ENCODE measurements at places on chromosomes 12 and 14.

- no peak for DNase-seq
Measured at GRCh38 chr12:107983756-107984472, 145.2 kb upstream of the WSCD2 start.

DNA sequence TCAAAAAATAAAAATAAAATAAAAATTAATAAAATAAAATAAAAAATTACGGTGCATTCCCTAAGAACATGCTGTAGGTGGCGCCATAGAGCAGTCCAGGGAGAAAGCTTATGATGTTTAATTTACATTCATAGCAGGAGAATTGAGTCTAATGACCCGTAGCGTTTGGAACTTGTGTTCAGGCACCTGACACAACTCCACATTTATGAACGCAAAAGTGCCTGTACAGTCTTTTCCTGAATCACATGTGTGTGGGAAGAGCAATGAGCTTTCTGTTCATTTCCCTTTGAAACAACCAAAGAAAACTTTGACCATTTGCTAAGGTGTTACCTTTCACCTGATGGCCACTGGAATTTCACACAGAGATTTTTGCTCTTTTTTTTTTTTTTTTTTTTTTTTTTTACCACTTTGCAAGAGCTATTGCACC, 60.6 kb upstream of the KCNA1 start:
- no peak for DNase-seq

DNA sequence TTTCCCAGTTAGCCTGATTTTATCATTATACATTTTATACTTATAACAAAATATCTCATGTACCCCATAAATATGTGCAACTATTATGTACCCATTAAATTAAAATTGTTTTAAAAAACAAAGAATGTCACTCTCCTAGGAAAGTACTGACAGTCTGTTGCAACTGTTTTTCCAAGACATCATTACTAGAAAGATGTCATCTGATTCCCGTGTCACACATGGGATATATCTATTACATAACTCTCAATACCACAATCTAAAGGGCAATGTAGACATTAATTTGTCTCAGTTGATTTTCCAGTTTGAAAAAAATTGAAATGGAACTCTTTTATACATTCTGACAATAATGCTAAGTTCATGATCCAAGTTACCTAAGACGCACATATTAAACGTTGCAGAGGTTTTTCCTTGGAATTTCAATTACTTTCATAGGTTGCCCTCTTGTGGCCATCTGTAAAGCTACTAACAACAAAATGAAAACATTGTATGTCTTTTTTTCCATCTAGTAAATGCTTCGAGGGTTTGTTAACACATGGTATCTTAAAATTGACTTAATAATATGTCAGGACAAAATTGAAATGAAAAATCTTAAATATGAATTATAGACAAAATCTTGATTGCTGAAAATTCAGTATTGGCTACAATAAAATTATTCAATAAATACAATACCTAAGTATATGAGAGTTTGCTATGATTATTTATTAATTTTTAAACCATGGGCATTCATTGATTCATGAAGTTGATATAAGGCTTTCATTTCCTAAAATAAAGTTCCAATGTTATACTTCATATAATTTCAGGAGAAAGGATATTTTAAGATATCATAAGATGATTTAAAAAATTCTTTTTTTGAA, 131.6 kb downstream of the PPFIA2 start:
- DNase-seq = no peak

GRCh38 chr14:58738189-58738836, 100.6 kb downstream of the DACT1 start:
- DNase-seq = no peak

DNA sequence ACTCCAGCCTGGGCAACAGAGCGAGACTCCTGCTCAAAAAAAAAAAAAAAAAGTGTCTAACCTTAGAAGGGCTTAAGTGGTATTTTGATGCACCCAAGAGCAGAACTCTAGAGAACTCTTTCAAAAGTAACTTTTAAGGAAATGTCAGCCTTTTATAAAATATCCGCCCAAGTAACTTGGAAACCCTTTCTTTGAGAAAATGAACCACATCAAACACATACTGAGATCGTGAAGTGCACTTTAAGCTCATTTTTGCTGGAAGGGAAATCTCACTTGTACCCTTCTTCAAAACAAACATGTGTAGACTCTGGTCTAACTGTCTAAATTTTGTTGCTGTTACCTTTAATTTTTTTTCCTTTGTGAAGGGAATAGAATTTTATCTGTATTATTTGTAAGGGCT, 5.5 kb downstream of the C12orf56 start:
- no peak for DNase-seq

- no peak for DNase-seq
Measured at GRCh38 chr14:101929946-101930345, 34.4 kb upstream of the DYNC1H1 start.

DNA sequence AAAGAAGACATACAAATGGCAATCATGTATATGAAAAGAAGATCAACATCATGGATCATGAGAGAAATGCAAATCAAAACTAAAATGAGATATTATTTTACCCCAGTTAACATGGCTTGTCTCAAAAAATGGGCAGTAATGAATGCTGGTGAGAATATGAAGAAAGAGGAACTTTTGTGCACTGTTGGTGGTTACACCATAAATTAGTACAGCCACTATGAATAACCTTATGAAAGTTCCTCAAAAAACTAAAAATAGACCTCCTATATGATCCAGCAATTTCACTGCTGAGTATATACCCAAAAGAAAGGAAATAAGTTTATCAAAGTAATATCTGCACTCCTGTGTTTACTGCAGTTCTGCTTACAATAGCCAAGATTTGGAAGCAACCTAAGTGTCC, 151.7 kb downstream of the PDZRN4 start:
- no peak for DNase-seq

GRCh38 chr12:38515912-38516311, 199.3 kb downstream of the ALG10B start:
- DNase-seq = no peak

- DNase-seq = no peak
Measured at GRCh38 chr12:83753904-83754303, 1067.2 kb downstream of the TMTC2 start.

DNA sequence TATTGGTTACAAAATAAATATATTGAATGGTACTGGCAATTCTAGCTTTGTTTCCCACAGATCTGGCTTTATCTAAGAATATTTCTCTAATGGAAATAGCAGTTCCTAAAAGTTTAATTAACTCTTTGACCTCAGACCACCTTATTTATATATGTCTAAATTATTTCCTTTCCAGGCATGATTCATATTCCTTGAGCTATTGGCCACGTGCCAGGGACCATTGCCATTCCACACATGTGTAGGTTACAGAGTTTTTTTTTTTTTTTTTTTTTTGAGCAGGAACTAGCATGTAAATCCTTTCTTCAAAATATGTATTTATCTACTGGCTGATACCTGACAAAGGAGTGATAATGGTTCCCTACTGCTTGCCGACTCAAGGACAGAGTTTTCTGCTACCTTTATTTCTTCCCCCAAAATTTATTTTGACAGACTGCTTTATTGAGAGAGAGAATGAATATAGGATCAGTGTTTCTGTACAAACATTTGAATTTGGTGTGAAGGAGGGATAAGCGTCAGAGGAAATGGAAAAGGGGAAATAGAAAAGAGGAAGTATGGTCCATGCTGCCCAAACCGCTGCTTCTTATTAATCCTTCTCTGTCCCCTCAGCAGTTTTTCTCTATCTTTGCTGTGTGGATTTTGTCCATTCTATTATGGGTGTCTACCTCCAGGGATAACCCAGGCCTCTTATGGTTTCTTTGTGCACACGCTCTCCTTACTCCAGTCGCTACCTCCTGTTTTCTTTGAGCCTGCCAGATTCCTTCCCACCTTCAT, 36.4 kb downstream of the PDE3A start:
- no peak for DNase-seq

DNA sequence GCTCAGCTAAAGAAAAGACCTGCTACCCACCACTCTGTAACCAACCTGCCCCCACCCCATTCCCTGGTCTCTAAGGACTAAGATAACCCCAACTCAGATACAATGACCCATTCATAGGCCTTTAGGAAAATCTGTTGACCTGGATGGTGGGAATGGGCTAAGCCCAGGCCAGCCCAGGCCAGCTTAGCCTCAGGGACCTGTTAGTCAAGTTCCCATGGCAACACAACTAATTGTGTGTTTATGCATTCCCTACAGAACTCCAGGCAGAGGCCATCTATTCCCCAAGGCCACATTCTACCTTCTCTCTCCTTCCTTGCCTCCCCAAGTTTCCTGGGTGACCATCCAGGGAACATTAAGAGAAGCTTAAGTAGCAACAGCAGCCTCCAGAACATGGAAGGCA, 16.1 kb upstream of the KRT8 start:
- no peak for DNase-seq

DNA sequence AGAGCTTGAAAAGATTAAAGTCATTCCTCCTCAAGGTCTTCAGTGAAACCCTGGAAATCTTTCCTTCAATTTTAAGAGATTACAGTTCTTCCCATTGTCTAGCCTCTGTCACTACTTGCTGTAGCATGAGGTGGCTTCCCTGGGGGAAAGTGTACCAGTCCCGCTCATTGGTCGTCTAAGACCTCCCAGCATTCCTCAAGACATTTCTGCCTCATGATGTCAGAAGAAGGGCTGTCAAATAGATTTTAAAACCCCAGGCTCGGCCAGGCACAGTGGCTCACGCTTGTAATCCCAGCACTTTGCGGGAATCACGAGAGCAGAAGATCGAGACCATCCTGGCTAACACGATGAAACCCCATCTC, 46.7 kb downstream of the SMUG1 start:
- DNase-seq = no peak

DNA sequence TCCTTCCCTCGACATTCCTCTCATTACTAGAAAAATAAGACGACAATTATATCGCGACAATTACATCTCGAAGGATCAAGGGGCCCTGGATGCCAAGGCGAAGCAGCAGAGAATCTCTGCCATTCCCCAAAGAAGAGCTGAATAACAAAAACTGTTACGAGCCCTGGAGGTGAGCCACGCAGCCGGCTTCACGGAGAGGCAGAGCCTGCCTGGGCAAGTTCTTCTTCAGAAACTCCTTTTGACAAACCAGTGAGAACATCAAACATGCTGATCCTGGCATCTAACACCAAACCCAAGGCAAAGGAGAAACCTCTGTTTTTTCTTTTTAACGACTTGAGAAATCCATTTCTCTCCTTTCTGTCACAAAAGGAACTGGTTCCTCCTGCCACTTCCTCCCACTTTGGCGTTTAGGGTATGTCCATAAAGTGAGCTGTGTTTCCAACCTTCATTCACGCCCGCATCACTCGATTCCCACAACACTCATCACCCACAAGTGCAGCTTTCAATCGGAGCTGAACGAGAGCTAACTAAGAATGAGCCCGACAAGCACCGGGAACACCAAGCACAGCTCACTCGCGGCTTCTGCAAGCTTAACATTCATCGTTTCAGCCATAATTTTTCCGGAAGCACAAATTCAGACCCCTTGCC, 21.5 kb downstream of the CCDC88C start:
- DNase-seq = no peak

GRCh38 chr14:85764822-85765221, 234.9 kb downstream of the FLRT2 start:
- no peak for DNase-seq

DNA sequence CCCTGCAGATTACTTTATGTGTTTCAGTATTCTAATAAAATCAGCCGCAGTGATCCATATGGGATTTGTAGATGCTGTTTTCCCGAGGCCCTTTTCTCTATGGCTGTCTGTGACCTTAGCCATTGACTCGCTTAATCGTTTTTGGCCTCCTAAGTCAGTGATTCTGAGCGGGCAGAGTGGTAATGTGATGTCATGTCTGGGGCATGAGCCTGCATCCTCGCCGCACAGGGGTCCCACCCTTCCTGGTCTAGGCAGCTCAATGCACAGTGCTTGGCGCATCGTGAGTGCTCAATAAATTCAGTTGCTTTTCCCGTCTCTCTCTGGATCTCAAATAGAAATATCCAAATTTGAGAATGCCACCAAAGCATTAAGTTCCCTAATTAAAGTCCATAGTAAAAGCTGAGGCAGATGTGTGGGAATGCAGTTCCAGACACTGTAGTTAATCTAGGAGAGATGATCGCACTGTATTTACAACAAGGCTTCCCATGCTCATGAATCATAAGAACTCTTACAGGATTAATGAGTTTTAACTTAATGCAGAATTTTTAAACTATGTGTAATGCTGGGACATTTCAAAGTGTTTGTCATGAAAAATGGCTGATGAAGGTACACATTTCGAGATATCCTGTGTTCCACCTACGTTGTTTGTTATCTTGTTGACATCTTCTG, 29.3 kb downstream of the HMGA2 start:
- DNase-seq = no peak

DNA sequence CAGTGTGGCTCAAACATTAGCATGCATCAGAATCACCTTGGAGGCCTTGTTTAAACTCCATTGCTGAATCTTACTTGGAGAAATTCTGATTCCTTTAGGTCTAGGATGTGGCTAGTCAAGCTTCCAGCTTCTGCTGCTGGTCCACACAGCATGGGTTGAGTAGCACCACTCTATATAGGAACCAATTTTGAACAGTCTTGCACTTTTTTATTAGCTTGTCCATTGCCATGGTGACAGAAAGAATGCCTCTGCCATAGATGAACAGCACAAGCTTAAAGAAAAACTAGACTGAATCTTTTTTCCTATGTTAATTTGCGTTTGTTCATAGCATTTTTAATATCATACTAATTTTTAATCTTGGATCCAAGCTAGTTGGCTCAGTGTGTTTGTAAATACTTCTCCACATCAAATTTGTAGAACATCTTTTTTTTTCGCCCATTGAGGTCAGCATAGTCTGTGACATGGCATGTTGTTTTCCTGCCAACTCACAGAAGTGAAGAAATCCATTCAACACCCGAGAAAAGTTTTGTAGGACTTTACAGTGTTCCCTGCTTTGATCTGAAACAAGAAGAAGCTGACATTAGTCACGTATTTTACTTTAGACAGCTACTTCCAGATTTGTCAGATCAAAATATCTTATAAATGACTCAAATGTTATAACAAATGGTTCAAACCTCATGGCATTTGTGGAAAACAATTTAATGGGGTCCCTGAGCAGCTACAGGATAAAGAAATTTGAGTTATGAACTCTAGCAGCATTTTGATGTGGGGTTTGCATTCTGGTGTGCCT, 438.8 kb downstream of the EGLN3 start:
- no peak for DNase-seq

GRCh38 chr14:53380867-53381225, 227.7 kb upstream of the DDHD1 start:
- DNase-seq = no peak

GRCh38 chr14:79660053-79660939, 551.0 kb downstream of the DIO2 start:
- DNase-seq = no peak

GRCh38 chr12:97134495-97134894, 227.4 kb downstream of the NEDD1 start:
- DNase-seq = no peak

- DNase-seq = no peak
Measured at GRCh38 chr12:108348842-108349241, 9.7 kb upstream of the CMKLR1 start.

- DNase-seq = no peak
Measured at GRCh38 chr12:14619741-14620501, 52.2 kb upstream of the PLBD1 start.

GRCh38 chr12:71186571-71187288, 28.9 kb upstream of the TSPAN8 start:
- no peak for DNase-seq
